ENCODE measurements at places on chromosomes 4 and X.

DNA sequence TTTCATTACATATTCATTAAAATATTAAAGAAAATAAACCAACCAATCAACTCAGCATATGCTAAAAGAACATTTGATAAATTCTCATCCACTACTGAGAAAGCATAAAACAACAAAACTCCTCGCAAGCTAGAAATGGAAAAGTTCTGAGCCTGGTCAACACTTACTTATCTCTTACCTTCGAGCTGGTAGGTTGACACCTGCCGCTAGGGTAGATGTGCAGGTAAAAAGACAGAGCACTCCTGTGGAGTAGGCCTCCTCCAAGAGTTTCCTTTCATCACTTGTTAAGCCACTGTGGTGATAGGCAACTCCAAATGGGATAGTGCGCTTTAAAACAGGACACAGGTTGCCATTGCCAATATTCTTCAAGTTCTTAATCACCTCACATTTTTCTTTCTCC, 18.9 kb downstream of the HELQ start:
- DNase-seq: no peak

DNA sequence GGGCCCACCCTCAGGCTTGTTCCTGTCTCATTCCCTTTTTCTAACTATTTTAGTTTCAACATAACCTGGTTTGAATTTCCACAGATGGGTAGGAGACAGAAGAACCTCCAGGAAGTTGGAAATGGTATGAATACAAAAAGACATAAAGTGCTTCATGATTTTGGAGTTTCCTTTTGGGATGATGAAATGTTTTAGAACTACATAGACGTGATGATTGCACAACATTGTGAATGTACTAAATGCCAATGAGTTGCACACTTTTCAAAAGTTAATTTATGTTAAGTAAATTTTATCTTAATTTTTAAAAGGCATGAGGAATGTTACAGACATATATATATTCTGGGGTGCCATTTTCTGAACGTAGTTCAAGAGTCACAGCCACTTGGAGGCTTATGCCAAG, 41.1 kb upstream of the IBSP start:
- DNase-seq: no peak

DNA sequence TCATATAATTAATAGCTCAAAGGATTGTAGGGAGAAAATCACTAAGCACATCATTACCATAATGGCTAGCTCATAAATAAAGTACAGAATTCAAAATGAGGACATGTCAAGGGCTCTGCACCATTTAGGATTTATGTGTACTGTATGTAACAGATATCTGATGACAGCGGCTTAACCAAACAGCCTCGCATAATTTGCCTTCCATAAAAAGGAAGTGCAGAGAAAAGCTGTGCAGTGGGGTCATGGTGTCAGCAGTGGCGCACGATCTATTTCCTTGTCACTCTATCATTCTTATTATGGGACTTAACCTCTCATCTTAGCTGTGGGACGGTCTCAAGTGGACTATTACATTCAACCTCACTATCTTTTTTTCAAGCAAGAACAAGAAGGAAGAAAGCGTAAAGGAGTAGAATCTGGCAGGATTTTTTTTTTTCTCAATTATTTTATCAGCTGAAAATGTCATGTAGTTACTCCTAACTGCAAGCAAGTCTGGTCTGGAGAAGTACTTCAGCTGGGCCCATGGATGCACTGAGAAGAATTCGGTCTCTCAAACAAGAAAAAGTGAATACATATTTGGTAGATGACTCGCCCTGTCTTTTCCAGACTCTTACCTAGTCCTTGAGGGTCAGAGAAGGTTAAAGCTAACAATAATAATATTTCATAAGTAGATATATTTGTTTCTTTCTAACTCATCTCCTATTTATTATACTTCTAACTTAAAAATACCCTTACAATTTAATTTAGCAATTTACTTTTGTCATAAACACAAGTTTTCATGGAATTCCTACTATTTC, 94.6 kb downstream of the COX18 start:
- DNase-seq: no peak

GRCh38 chrX:115632455-115632854, 71.5 kb downstream of the PLS3 start:
- DNase-seq: no peak

DNA sequence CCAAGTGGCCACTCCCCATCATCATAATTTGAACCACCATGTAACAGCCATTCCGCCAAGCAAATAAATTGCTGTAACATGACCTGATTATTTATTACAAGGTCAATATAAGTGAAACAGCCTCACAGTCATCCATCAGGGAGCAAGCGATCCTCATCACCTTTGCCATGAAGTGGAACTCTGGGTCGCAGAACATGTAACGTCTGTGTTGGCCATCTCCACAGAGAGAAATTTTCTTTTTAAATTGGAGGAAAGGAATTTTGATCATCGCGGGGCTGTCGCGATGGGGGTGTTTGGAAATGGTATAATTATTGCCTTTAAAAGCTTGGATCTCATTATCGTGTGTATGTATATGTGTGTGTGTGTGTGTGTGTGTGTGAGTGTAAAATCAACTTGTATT, 90.2 kb downstream of the SHOX start:
- no peak for DNase-seq

DNA sequence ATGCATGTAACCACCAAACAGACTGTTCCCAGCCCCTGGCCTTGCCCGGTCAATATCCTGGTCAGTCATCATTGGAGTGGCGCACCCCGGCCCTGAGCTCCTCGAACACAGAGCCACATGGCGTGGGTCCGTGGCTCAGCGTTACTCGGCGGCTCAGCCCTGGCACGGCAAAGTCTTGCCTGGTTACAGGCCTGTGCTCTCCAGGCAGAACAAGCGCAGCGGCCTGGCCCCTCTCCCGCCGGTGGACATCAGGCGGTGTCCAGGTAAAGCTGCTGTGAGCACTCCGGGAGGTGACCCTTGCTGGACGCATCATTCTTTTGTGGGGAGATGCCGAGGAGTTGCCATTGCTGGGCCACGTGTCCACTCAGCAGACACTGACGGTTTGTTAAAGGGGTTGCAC, 6.1 kb upstream of the UVSSA start:
- DNase-seq: peak; percentile 58
